ENCODE measurements at places on chromosomes 16 and 17.
A peak's percentile ranks its signal among the peaks of the same experiment; 100 is the strongest.

- DNase-seq: no peak
Observed at GRCh38 chr16:25835126-25835525, 143.4 kb downstream of the HS3ST4 start.

DNA sequence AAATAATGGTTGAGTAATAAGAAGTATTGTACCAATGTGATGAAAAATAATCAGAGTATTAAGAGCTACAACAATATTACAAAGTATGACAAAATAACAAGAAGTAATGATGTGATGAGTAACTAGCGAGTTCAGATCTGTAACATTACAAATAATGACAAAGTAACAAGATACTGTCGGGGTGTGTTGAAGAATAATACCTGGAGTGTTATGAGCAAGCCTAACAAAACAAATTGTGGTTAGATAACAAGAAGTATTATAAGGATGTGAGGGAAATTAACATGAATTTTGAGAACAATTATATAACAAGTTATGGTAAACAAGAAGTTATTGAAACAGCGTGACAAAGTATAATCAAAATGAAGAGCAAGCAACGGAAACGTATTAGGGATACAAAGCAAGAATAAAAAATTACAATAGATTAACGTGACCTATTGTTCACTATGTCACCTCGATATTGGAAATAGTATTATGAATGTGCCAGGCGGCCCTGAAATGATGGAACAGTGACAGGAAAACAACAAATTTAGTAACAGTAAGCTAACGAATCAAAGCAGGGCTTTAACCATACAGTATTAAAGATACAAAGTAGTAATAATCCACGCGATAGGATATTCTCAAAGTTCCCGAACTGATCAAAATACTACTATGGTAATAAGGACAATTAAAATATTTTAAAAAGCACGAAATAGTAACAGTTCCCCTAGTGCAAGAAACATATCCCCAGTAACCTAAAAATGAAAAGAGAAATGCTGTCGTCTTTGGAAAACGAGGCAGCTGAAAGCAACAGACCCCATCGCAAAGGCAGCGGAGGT, 1.6 kb downstream of the TBX4 start:
- DNase-seq: no peak

DNA sequence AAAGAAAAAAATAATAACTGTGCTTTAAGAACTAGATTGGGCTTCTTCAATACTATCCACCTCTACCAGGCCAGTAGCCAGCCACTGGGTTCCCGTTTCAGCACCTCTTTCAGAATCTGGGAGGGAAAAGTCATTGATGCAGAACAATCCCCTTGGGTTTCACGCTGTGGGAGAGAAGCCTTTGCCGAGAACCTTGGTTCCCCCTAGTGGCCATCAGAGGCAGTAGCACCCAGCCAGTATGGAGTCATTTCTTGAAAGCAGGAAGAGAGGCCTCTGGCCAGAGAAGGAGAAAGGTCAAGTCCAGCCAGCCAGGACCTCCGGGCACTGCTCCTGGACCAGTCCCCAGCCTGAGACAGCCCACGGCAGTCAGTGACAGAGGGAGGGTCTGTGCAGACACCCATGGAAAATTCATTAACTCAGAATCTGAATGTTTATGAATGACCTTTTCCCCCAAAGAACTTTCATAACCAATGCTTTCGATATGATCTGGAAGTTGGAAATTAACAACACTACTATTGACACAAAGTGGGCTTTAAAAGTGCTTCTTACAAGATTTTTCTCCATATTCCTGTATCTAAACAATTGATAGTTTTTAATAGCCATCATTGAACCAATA, 51.2 kb upstream of the CDH5 start:
- DNase-seq: peak; percentile 44

- peak; percentile 32 for DNase-seq
Observed at GRCh38 chr16:71807905-71808592, 585 bp downstream of the AP1G1 start.

GRCh38 chr17:68197091-68197996, 50.5 kb upstream of the AMZ2 start:
- DNase-seq: no peak

GRCh38 chr17:54626146-54626703, 274.4 kb upstream of the TOM1L1 start:
- no peak for DNase-seq

- no peak for DNase-seq
Observed at GRCh38 chr16:55151561-55152305, 172.3 kb upstream of the IRX6 start.

DNA sequence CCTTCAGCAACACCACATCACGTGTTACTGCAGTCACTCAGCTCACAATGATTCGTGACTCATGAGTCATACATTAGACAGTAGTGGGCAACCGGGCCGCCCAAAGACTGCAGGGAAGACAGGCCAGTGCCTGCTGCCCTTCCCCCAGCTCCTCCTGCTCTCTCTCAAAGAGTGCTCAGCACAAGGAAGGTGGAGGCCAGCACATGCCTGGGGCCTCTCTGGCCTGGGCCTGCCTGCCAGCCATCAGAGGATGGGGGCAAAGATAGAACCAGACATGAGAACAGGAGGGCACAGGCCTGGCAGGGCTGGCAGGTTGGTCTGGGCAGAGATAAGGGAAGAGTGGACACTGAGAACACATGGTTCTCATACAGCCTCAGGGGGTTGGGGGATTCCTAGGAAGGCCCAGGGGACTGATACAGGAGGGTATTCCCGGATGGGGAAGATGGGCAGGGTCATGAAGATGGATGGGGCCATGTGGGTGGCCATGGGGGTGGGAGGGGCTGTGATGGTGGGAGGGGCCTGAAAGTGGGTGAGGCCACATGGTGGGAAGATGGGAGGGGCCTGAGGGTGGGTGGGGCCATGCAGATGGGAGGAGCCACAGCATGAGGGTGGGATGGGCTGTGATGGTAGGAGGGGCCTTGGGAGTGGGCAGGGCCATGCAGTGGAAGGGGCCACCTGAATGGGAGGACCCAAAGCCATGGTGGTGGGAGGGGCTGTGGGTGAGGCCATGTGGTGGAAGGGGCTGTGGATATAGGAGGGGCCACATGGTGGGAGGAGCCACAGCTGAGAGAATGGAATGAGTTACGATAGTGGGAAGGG, 29.0 kb downstream of the KATNB1 start:
- no peak for DNase-seq

DNA sequence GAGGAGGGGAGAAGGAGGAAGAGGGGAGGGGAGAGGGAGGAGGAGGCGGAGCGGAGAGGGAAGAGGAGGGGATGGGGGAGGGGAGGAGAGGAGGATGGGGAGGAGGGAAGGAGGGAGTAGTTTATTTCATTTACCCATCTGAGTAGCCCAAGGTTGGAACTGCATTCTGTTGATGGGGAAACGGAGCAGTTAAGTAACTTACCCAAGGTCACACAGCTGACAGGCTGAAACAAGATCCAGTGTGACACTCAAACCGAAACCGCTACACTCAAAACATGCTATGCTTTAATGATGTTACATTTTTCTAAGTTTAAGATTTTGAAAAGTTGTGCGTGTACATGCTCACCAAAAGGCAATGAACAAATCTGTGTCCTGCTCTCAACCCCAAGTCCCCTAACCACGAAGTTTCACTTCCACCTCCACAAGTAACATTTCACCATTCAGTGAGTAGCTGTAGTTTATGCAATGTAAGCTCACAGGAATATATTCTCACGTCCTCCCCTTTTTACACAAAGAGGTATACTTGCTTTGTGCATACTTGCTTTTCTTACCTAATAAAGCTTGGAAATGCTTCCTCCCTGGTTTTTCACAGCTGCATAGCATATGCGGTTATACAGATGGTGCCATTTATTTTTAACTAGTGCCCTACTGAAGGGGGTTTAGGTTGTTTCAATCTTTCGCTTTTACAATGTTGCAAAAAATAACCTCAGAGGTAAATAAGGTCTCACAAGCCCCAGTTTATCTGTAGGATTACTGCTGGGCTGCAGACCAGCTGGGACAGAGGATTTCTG, 275.3 kb downstream of the PARN start:
- no peak for DNase-seq

DNA sequence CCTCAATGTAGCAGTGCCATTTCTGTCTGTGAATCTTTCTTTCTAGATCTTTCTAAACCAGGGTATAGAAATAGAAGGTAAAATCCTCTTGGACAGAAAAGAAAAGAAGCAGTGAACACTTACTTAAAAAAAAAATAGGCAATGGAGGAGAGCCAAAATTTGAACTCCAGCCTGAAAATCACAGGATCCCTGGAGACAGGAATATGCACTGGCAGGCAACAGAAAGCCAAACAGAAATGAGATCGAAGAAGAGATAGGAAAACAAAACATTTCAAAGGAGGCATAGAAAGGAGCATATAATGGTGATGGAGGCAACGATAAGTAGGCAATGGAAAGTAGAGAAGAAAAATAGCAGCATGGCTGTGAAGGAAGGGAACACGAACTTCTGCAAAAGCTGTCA, 253.7 kb upstream of the HSBP1 start:
- no peak for DNase-seq

DNA sequence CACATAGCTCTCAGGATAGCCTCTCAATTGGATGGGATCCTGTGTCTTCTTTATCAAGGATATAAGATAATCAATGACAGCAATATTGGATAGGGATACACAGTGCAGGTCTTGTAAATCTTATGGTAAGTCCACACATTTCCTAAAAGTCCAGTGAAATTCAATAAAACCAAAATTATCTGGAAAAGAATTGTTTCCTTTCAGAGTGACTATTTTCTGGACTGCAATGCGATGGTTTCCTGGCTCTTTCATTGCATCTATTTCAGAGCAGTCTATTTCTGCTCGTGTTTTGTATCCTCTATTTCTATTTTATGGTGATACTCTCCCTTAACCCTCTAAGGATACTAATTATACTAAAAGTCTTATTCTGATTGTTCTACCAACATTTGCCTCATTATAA, 24.3 kb upstream of the MON1B start:
- no peak for DNase-seq

- DNase-seq: no peak
Observed at GRCh38 chr16:49660626-49661025, 195.3 kb downstream of the ZNF423 start.

DNA sequence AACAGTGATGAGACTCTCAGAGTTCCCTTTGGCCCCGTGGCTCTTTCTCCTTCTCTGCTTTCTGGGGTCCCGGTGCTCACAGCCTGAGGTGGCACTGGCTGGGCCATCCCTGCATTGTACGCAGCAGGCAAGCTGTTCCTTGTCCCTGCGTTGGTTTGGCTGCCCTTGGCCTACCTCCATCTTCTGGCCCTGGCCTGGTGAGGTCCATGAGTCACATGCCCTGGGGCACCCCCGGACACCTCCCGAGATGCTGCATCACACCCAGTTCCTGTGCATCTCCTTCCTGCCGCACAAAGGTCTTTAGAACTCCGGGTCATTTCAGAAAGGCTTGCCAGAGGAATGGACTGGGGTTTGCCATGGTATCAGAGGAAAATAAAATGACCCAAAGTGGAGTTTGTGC, 9.5 kb downstream of the SULT1A2 start:
- no peak for DNase-seq

DNA sequence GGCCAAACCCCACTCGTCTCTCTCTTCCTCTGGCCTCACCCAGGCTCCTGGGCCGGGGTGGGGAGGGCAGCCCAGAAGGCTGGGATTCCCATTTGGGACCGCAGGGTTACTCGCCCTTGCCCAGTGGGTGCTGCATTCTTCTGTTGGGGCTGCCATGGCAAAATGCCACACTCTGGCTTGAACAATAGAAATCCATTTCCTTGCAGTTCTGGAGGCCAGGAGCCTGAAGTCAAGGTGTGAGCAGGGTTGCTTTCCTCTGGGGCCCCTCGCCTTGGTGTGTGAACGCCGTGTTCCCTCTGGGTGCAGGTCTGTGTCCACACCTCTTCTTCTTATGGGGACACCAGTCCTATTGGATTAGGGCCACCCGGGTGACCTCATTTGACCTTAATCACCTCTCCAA, 105.8 kb upstream of the GSE1 start:
- no peak for DNase-seq

GRCh38 chr16:79559532-79559931, 41.0 kb downstream of the MAF start:
- DNase-seq: no peak

DNA sequence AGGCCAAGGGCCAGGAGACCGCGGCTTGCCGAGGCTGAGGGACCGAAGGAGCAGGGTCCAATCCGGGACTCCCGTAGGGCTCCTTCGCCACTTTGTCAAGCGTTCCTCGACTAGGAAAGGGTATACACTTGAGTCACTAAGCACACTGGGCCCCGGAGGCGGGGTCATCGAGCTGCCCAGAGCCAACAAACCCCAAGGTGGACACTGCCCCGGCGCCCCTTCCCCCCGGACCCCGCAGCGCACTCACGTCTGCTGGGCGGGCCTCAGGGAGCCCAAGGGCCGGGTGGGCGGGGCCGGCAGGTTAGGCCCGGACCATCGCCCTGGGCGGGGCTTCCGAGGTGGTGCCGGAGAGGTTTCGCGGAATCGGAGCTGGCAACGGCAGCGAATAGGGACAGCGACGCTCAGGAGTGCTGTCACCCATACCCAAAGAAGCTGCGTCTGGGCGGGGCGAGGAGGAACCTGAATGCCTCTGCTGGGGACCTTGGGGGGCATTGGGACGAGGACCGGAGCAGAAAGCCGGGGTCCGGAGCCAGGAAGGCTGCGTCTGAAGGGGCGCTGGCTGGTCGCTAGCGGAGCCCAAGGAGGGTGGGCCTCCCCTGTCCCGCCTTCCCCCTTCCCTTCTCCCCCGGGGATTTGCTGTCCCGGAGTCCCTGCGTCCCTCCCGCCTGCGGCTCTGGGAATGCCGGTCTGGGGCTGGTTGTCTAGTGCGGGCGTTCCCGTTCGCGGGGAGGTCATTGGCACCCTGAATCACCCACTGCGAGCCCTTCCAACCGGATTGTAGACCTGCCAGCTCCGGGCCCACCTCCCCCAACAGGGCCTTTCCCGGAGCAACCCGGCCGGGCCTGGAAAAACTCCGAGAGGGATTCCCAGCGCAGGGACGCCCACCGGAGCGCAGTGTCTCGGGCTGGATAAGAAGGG, 118.2 kb upstream of the SMURF2 start:
- DNase-seq: peak; percentile 92

GRCh38 chr16:80387318-80387921, 153.4 kb upstream of the DYNLRB2 start:
- no peak for DNase-seq

GRCh38 chr17:17814162-17815061, 22.4 kb downstream of the SREBF1 start:
- DNase-seq: no peak

- DNase-seq: no peak
Observed at GRCh38 chr17:32141258-32141657, 1.0 kb upstream of the RHOT1 start.

All from T-helper 1 cell (primary cell).